Inflammatory macrophage treated with lipopolysaccharide for 1 hour (primary cell): ENCODE measurements at places on chromosomes 1 and 21.

- DNase-seq: peak; percentile 32
Measured at GRCh38 chr21:25708467-25709065, 26.1 kb downstream of the ATP5PF start.

DNA sequence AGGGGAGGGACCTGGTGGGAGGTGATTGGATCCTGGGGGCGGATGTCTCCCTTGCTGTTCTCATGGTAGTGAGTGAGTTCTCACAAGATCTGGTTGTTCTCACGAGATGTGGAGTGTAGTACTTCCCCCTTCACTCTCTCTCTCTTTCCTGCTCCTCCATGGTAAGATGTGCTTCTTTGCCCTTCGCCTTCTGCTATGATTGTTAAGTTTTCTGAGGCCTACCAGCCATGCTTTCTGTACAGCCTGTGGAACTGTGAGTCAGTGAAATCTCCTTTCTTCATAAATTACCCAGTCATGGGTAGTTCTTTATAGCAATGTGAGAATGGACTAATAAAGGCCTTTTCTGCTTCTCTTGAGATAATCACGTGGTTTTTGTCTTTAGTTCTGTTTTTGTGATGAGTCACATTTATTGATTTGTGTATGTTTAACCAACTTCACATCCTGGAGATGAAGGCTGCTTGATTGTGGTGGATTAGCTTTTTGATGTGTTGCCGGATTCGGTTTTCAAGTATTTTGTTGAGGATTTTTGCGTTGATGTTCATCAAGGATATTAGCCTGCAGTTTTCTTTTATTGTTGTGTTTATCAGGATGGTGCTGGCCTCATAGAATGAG is 45.5 kb downstream of the RABGAP1L start:
- DNase-seq: peak; percentile 19

DNA sequence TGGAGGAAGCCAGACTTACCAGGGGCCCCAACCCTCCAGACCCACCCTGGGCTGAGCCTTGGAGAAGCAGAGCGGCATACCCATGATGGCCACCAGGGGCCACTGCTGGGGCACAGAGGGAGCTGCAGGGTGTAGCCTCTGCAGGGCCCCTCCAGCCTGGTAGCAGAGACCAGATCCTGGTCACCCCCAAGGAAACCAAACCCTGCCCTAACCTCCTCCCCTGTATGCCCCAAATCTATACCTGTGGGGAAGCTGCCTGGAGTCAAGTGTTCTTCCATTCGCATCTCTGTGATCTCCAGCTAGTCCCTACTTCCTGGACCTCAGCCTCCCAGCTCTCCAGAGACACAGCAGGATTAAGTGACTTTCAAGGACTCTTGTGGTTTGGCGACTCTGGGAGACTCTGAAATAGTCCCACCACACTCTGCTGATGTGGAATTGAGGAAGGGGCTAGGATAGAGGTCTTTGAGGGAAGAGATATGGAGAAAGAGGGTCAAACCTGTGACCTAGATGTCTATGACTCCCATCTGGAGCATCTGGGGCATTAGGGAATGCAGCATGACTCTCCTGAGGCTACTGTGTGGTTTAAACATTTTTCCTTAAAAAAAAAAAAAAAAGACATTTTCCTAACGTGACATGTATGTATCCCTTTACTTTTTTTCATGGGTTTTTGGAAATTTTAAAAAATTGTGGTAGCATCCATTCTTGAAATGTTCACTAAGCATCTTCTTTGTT is 119.2 kb upstream of the IPO9 start:
- DNase-seq: peak; percentile 83

- DNase-seq: no peak
Measured at GRCh38 chr1:110418729-110419128, 11.2 kb upstream of the LAMTOR5 start.

DNA sequence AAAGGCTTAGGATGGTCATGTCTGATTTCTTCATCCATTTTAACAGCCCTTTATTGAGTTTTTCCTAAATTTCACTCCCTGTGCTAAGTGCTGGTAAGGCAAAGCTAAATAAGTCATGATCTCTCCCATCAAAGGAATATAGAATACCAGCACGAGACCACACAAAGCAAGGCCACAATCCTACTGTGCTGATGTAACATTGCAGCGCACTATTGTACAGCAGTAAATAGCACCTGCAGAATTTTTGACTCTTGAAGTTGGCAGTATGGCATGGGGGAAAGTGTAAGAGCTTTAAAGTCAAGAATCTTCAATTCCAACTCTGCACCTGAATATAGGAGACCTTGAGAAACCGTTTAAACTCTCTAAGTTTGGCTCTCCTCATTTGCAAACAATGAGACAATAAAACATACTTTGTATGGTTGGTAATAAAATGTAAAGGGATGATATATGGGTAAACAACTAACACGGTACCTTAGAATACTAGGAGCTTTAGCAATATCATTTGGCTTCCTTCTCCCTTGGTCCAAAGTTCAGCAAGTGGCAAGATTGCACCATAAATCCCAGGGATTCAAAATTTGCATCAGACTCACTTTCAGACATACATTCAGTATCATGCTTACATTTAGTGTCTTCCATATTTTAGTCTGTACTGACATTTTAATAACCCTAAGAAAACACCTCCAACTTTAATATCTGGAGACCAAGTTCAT is 132.9 kb upstream of the PRDX6 start:
- no peak for DNase-seq

DNA sequence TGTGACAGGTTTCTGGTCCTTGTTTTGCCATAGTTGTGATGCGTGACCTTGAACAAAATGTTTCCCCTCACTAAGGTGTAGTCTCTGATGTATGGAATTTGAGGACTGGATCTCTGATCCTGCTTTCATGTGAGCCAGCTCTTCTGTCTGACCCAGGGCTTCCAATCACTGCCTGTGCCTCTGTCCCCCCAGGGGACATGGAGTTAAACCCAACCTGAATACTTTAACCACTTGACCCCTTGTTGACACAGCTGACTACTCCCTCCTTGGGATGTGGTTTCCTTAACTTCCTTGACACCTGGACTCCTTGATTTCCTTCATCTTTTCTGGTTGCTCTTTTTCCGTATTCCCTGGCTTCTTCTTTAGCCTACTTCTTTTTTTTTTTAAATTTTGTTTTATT is 36.0 kb upstream of the SSBP3 start:
- no peak for DNase-seq

DNA sequence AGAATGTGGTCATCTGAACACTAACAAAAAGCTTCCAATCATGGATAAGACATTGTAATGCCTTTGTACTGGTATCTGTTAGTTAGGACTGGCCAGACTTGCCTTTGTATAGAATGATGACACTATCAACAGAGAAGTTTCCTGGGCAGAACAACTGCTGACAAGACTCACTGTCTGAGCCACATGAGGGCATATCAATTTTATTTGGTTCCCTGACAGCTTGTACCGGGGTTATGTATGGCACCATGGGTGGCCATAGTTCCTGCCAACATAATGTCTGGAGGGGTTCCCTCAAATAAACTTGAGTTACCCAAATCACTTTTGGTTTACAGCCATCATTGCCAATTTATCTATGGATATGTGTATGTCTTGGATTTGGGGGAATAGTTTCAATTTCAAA is 13.6 kb upstream of the H3-3A start:
- no peak for DNase-seq

GRCh38 chr21:36910581-36911307 is 55.7 kb downstream of the HLCS start:
- no peak for DNase-seq

DNA sequence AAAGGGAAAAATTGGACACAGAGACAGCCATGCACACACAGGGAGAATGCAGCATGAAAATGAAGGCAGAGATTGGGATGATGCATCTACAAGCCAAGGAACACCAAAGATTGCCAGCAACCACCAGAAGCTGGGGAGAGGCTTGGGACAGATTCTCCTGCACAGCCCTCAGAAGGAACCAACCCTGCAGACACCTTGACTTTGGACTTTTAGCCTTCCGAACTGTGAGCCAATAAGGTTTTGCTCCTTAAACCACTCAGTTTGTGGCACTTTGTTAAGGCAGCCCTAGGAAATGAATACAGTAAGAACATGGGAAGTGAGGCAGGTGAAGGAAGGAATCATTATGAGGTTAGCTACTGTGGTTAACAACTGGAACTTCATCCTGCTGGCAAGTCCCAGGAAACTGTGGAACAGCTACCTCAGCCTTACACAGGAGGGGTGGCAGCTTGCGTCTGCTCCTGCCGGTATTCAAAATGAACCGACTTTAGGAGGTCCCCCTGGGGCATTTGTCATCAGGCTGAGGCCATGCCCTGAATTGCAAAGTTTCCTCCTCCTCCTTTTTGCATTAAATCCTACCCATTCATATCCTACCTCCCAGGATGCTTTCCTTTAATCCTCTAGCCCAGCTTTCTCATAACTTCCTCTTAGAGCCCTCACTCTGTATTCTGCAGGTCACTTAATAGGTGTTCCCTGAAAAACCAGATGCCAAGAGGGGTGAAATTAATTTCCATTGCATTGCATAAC is 15.4 kb downstream of the CD247 start:
- DNase-seq: no peak

DNA sequence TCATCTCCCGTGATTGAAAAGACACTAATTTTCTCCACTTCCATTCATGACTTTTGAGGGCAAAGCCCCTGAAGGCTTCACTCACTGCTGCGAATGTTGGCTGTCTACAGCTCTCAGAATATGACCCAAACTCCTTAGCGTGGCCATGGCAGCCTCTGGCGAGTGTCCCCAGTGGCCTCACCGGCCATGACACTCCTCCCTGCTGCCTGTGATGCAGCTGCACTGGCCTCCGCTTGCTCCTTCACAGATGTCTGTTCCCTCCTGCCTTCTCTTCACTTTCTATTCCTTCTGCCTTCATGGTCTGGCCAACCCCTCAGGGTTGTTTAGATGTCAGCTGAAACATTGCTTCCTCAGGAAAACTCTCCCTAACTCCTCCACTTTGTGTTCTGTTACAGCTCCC is 30.8 kb upstream of the PTPRF start:
- no peak for DNase-seq

GRCh38 chr1:186888367-186888766 is 59.6 kb downstream of the PLA2G4A start:
- no peak for DNase-seq

GRCh38 chr1:234089396-234089795 is 184.9 kb downstream of the SLC35F3 start:
- no peak for DNase-seq

GRCh38 chr1:31637915-31638673 is 6.6 kb downstream of the PEF1 start:
- DNase-seq: no peak

- no peak for DNase-seq
Measured at GRCh38 chr1:69195136-69195535, 372.6 kb upstream of the LRRC7 start.

GRCh38 chr1:112626887-112627286 is 7.3 kb downstream of the CAPZA1 start:
- DNase-seq: no peak

GRCh38 chr21:33801424-33802405 is 113.9 kb downstream of the ATP5PO start:
- no peak for DNase-seq

DNA sequence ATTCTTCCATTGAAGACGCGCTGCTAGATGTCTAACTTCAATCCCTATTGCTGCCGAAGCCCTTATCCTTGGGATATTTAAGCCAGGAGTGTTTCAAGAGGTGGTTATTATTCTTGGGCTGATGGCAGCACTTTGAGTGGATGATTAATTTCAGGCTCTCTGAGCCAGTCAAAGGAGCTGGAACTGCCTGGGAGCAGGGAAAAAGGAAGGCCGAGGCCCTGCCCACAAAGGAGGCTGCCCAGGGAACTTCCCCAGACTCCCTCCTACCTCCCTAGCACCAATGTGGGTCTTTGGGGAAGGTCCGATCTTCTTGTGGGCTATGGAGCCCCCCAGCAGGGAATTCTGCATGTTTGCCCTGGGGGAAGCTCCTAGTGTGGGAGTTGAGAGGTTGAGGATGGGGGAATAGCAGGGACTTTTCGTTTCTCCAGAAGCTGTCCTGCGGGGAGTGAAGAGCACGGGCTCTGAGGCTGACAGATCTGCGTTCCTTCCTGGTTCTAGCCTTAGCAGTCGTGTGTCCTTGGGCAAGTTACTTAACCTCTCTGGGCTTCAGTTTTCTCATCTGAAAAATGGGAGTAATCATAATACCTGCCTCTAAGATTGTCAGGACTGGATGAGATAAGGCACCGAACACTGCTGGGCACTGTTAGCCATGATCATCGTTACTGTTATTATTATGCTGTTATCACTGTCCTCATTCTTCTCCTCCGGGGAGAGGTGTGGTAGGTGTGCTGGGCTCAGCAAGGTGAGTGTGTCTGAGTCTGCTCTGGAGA is 6.3 kb downstream of the KCNQ4 start:
- no peak for DNase-seq

- peak; percentile 22 for DNase-seq
Measured at GRCh38 chr1:198079432-198079951, 77.3 kb upstream of the NEK7 start.

DNA sequence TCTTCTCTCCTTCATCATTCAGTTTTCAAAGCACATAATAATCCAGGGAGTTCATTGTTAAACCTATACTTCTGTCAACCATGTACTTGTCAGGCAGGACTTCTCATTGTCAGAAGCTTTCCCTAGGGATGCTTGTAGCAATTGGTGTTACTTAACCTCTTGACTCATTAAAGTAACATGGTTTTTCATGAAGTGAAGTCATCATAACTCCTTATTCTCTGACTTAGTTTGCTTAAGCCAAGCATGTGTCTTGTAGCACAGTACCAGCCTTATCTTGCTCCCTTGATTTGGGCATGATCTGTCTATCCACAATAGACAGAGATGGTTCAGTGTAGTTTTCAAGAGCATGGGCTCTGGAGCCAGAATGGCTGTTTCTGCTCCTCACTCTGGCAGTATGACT is 45.3 kb downstream of the LRIG2 start:
- no peak for DNase-seq

GRCh38 chr1:116408193-116408592 is 35.1 kb downstream of the ATP1A1 start:
- no peak for DNase-seq

GRCh38 chr1:234620272-234621126 is 10.5 kb upstream of the IRF2BP2 start:
- peak; percentile 82 for DNase-seq
